ENCODE measurements at places on chromosomes 3 and 15.

- no peak for DNase-seq
These were observed 28.3 kb upstream of the ETV5 start for GRCh38 chr3:186137051-186137685.

DNA sequence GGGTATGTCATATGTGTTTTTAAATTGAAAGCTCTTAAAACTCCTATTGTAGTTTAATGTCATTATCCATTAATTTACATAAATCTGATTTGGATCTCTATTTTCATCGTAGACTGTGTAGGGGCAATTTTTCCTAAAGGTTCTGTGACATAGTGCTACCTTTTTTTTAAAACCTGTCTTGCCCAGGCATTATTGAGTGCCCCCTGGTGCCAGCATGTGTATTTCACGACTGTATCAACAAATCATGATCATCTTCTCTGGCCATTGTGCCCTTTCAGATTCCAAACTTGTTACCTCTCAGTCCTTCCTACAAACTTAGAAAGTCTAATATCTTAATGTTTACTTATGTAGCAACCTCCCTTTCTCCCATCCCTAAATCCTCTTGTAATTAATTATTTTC lies 97.2 kb upstream of the FLNB start:
- no peak for DNase-seq

GRCh38 chr15:83194528-83194927 lies 13.1 kb downstream of the HDGFL3 start:
- no peak for DNase-seq

DNA sequence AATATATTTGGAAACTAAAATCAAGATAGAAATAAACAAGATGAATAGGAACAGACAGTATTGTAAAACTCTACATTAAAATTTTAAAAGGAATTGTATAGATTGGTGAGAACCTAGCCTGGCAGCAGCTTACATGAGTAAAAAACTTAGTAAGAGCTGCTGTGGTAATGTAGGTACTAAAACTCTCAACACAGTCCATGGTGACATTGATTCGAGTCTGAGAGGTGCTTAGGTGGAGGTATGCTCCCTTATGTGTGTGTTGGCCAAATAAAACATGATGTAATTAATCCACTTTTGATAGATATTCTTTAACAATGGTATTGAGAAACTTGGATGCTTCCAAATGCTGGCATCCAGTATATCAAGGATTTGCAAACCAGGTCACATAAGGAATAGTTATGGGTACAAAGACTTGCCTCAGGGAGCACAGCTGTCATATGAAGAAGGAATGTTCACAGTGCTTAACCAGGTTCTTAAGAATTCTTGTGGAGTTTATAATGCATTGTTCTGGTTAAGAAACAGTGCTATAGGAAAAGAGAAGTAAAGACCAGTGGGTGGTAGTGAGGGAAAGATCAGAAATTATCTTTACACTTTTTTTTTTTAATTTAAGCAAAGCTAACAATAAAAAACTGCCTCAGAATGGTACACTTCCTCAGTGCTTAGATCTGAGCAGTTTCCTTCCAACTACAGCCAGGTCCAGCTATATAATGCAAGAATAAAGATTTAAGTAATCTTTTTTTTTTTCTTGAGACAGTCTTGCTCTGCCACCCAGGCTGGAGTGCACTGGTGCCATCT lies 24.6 kb upstream of the IL20RB start:
- no peak for DNase-seq

GRCh38 chr15:76799760-76800159 lies 105.4 kb downstream of the SCAPER start:
- no peak for DNase-seq

DNA sequence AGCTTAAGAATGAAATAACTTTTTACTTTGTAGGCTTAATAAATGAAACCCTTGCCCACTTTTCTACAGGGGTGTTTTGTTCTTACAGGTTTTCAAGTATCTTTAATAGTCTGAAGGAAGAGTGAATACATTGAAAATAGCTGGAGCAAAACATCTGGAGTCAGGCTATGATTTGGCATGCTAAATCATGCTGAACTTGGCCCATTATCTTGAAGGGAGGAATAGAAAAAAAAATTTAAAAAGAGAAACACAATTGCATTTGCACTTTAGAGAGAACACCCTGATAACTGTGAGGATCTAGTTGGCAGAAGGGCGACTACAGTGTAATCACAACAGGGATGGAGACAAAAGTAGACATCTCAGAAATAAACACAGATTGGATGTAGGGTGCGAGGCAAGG lies 1.8 kb upstream of the IQGAP1 start:
- no peak for DNase-seq

DNA sequence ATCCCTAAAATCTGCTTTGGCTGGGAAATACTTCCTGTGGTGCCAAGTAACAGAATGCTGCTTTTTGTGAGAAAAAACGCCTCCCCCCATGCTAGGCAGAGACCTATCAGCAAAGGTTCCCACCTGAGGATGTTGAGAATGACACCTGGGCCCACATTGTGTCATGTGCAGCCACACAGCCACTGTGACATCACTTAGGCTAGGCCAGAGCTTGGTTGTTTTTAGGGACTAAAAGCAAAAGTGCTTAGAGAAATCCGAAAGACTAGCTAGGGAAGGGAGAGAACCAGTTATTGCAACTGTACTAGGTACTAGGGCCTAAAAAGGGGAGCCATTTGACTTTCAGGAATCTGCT lies 6.2 kb downstream of the ZDHHC3 start:
- no peak for DNase-seq

DNA sequence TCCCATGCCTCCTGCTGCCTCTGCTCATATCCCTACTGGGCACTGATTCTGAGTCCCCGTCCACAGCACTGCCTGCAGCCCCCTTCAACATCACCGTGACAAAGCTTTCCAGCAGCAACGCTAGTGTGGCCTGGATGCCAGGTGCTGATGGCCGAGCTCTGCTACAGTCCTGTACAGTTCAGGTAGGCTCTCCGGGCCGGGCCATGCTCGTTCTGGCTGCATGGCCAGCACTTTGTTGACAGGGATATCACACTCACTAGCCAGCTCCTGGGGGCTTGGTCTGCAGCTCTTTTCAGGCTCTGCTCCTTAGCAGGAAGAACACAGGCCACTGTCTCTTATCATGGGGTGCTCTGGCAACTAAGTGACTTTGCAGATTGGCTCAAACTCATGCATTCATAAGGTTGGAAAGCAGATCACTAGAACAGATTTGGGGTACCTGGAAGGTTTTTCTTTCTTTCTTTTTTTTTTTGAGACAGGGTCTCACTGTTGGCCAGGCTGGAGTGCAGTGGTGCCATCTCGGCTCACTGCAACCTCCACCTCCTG lies 6.0 kb downstream of the TYRO3 start:
- no peak for DNase-seq

- DNase-seq: no peak
These were observed 4.6 kb downstream of the TPM1 start for GRCh38 chr15:63046917-63047760.

DNA sequence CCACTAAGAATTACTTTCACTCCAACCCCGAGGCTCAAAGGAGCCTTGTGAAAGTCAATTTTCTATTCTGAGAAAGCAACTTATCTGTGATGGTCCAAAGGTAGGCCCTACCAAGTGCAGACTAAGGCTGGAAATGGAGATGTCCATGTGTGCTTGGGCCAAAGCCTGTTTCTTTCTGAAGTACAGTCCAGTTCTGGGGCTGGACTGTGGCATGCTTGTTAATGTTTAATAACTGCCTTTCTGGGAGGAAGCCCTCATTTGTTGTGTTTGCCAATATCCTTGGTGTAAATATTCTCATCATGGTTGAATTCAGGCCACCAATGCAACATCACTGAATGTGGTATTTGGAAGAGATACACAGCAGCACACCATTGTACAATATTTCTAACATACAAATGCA lies 182.3 kb upstream of the BCL6 start:
- DNase-seq: no peak

DNA sequence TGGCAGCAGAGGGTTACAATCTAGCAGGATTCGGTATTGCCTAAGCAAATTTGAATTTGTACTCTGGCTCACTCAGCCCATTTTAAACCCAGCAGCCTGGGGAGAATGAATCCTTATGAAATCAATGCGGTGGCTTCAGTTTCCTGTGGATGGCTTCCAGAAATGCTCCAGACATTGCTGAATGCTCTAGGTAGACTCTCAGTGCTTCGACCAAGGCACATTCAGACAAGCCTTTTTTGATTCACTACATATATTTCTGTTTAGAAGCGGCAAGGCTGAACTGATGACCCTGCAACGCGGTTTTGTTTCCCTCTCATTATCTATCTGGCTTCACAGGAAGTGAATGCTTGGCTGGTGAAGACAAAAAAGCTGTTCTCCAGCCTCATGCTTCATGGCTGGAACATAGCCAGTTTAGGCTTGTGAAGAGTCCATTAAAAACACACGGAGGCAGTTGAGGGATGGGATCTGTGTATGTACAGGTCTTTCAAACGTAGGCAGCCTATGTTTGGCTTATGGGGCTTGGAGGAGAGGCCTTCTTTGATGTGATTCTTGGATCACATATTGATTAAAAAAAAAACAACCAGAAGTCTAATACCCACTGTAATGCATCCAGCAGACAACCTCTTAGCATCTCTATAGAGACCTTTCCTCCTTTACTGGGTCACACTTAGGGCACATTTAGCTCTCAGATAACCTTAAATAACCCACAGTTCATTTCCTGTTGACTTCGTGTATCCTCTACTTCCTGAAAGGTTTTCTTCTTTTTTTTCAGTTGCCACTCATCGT lies 400.2 kb upstream of the TBL1XR1 start:
- peak; percentile 99 for DNase-seq

DNA sequence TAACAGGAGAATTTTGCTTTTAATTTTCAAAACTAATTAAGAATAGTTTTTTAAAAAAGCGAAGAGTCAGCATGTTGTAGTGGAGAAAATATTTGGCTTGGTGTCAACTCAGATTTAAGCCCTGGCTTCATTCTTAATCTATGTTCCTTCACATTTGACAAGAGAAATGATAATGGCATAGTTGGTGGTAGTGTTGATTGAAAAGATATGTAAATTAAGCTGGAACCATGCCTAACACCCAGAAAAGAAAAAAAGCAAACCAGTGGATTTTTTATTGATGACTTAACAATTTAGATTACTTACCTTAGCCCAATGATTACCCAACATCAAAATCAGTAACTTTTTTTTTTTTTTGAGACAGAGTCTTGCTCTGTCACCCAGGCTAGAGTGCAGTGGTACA lies 27.4 kb downstream of the TCAIM start:
- DNase-seq: no peak

GRCh38 chr3:177679568-177680471 lies 482.5 kb upstream of the TBL1XR1 start:
- DNase-seq: no peak

GRCh38 chr15:66284271-66284670 lies 9.1 kb upstream of the DIS3L start:
- DNase-seq: no peak

GRCh38 chr15:63176302-63176701 lies 13.1 kb upstream of the RAB8B start:
- no peak for DNase-seq

GRCh38 chr3:50515565-50516439 lies 12.4 kb upstream of the CACNA2D2 start:
- DNase-seq: no peak

- DNase-seq: no peak
These were observed 1345.6 kb downstream of the NSUN3 start for GRCh38 chr3:95408464-95408862.

DNA sequence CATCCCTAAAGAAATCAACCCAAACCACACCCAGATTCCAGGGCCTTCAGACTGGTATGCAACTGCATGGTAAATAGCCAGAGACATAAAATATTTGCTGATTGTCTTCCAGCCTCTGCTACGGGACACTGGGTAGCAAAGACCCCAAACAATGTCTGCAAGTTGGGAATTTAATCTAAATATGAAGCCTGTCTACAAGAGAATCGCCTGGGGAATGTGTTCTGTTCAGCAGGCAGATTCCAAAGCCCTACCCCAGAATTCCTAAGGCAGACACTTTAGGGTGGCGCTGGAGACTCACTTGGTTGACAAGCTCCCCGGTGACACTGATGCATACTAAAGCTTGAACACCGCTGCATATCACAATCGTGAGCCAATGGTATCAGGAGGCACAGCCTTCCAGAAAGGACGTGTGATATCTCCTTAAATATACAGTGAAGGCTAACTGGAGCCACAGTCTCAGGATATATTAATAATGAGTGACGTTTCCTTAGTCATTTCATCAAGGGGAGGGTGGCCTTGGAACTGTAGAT lies 684.1 kb downstream of the NTRK3 start:
- DNase-seq: no peak

DNA sequence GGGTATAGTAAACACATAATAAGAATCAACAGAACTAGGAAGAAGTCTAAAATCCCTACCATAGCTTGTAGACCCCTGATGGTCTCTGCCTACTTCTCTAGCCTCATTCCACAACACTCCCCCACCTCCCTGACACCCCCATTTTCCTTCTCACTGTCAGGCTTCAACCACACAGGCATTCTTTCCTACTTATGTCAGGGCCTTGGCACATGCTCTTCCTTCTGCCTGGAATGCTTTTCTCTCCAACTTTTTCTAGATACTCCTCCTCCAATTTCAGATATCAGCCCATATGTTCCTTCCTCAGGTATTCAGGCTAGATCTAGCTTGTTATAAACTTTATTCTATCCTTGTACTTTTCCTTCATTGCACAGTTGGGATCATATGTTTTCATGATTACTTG lies 106.0 kb upstream of the MRPL3 start:
- no peak for DNase-seq

DNA sequence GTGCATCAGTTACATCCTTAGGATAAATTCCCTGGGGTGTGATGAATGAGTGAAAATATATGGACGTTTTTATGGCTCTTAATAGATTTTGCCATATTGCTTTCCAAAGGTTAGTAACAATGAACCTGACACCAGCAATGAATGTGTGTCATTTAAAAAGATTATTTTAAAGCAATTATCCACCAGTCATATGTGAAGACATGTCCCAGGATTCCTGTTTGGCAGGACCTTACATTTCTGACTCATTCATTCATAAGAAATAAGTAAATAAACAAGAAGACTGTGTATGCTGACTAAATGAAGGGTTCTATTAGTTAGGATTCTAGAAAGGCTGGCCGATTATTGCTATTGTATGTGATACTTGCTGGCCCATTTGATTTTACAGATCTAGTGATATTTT lies 201.5 kb downstream of the SOX2 start:
- DNase-seq: no peak

DNA sequence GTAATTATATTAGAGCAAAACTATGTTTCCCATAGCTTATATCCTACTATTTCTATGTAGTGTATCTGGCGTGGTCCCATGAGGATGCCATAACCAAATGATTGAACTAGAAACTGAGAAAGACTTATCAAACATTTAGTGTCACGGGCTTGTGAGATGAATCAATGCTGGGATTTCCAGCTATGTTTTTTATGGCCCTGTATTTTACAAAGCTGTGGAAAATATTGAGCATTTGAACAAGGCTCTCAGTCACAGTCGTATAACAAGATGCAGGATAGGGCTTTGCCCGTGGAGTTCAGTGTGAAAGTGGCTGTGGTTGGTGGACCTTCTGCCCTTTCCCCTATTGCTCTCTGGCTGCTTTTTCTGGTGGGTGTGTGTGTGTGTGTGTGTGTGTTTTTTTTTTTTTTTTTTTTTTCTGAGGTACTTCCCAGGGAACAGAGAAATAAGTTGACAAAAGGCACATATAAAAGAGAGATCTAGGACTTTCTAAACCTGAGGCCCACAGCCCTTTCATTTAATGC lies 60.7 kb downstream of the CACNA1D start:
- no peak for DNase-seq

Data from NCI-H2029 treated with DMSO at 0.1 percent for 48 hours (cell line).